ENCODE measurements at places on chromosomes 11 and 22. TPM values are rescaled to one million over a fixed set of nuclear protein-coding genes. Genes with fewer than 3 reads are reported as not detected.

The SCGB2A2 gene
- total RNA-seq = not detected

The CSNK1E gene
- 184 TPM for total RNA-seq

The LAYN gene
- 11.0 TPM for total RNA-seq

The CDHR5 gene
- not detected for total RNA-seq

The SLC35C1 gene
- 12.0 TPM for total RNA-seq

The HBE1 gene
- total RNA-seq = not detected

The RBMXL2 gene
- 0.22 TPM for total RNA-seq

The RAG2 gene
- total RNA-seq = not detected

DNA sequence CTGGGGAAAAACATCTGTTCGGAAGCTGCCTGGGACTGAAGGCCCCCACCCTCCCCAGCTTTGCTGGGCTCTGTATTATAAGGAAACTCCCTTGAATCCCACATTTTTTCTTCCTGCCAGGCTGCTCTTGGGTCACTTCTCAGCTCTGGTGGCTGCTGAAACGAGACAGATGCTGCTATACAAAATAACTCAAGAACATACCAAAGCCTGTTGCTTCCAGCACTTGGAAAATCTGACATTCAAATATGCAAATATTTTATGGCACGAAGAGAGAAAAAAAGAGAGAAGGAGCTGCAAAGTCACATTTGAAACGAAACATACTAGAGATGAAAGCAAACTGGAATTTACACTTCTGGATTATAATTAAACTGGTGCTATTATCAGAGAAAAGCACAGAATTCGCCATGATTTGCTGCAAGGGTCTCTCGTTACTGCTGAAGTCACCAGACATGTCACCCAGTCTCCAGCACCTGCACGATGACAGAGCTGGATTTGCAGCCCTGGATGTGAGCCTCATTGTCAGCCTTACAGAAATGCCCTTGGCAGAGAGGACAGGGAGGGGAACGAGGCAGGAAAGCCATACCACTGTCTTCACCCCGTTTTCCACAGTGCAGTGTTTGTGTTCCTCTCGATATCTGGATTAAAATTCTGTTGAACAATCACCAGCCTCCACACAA, 47.9 kb upstream of the IGSF9B start:
- DNase-seq = no peak

- no peak for DNase-seq
Measured at GRCh38 chr11:98110030-98110429, 910.7 kb upstream of the CNTN5 start.

DNA sequence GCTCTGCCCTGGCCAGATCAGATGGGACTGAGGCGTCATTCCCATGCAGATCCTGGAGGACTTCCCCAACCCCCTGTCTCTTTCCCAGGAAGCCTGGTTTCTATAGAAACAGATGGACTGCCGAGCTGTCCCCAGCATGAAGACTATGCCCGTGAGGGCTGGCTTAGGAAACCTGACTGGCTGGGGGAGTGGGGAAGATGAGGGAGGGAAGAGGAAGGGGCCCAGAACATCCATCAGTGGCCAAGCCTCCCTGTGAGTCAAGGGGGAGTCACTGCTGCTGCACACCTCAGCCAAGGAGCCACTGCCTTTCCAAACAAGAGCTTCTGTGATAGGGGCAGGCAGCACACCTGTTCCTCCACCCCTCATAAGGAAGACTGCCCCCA, 5.8 kb downstream of the TP53I11 start:
- no peak for DNase-seq

- DNase-seq = no peak
Measured at GRCh38 chr11:60939855-60940254, 12.1 kb downstream of the SLC15A3 start.

DNA sequence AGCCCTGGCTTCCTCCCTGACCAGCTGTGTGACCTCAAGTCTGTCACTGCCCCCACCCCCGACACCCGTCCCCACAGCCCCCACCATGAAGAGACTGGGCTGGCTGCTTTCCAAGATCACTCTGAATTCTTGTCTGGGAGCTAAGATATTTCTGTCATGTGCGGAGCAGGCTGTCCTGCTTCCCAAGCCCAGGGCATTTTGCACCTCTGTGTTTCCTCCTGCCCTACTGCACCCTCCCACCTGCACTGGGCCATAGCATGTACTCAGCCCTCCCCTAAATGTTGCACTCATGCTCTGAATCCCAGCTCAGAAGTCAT, 30.3 kb upstream of the MYEOV start:
- no peak for DNase-seq

All from sciatic nerve (tissue), 2 donors.